ENCODE measurements at places on chromosomes 3 and 15.
A peak's percentile ranks its signal among the peaks of the same experiment; 100 is the strongest.

DNA sequence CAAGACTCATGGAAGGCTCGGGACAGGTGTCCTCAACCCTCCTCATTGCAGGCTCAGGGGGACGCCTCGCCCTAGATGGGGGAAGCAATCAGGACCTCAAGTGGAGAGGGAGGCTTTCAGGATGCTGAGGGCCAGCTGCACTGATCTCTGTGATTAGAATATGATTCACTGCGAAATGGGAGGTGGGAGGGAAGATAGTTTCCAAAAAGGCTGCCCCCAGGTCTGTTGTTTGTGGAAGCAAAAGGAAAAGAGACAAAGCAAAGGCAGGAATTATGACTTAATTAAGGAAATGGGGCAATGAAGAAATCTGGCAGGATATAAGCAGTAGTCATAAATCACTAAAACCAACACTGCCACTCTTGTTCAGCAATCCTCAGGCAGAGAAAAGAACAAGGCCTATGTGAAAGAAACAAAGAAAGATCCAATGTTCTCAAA lies 85.6 kb upstream of the ABHD17C start:
- DNase-seq, result peak; percentile 23

DNA sequence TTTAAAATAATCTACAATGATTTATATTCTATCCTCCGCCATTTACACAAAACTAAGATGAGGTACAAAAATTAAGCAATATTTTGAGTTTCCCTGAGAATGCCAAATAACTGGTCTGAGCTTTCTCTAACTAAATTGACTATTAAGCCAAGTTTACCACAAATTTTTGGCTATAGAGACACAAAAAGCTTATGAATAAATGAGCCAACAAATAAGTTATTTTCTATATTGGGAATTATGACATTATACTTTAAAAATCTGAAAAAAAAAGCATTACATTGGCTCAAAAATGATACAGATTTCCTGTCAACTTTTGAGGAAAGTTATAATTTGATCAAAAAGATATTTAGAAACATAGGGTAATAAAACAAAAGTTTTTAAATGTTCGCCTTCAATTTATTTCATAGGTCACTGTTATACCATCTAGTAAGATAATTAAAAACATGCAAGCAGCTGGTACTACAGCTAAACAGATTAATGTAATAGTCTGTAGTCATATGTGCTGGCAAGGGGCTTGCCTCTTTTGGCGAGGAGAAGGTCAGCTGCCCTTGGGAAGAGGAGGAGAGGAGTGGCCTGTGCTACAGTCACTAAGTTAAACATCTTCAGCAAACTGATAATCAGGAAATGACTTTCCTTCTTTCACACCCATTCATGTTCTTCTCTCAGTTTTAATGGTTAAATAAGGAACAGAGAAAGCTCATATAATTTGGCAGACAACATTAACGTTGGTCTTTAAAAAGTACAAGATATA lies 318.5 kb downstream of the TBC1D5 start:
- DNase-seq, result peak; percentile 1

GRCh38 chr3:175805825-175806224 lies 946.7 kb downstream of the NAALADL2 start:
- no peak for DNase-seq

DNA sequence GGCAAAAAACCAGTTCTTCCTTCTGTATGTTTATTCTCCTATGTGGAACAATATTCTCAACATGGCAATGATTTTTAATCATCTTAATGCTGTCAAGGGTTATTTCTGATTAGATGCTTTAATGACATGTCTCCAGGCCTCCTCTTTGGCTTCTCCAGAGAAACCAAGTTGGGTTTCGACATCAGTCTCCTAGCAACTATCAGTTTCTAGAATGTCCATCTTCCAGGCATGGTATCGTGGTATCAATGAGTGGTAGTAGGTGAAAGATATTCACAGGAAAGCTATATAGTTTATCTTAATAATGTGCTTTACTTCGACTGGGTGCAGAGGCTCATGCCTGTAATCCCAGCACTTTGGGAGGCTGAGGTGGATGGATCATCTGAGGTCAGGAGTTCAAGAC lies 128.5 kb downstream of the C3orf70 start:
- no peak for DNase-seq

DNA sequence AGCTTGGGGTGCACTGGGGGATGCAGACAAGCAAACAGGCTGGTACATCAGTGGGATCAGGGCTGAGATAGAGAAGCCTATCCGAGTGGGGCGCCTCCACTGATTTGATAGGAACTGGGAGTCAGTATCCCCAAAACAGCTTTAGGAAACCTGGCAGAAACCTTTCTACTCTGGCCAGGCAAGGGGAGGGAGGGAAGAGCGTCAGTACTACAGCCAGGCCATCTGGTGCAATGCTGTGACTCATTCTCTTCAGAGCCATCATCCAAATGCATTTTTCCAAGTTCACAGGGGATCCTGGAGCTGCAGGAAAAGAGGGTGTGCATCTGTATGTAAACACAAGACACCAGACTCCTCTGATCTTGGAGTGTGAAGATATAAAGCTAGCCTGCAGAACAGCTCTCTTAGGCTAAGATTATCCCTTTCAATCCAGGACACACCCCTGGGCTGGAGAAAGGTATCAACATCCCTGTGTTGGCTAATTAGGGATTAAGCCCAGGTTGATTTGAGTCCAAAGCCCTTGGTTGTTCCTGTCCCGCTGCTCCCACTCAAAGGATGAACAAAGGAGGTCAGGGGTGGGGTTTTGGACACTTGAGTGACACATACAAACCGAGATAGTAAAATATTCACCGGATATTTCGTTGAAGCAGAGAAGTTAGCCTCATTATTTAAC lies 9.3 kb downstream of the GALNT15 start:
- DNase-seq, result no peak

DNA sequence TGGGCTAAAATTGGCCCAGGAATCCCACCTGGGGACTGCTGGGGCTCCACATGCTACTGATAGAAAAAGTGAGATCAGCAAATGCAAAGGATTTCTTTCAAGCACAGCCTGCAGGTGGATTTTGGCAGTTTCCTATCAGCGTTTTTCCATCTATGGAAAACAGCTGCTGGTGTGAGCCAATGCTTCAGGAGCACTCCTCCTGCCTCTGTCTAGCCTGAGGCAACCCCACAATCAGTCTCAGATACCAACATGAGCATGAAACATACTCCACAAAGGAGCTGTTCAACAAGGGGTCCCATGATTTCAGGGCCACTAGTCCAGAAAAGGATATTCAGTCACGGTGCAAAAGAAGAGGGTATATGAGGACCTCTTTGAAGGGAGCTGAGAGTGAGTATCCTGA lies 311.5 kb upstream of the THBS1 start:
- no peak for DNase-seq

DNA sequence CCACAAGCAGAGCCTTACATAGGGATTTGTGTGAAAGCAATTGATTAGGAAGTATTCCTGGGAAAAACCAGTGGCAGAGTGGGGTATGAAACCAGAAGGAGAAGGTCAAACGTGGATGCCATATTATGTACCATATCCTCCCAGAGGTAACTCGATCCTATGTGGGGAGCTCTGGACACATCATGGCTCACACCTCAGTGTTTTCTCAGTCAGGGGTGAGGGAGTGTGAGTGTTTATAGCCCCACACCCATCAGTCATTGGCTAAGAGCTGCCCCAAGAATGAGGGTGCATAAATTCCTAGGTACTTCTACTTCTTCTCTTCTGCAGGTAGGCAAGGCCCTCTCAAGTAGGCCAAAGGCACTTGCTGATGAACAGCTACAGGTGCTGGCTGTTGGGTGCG lies 28.2 kb upstream of the PDZRN3 start:
- no peak for DNase-seq

- no peak for DNase-seq
Measured at GRCh38 chr3:184907681-184908649, 96.0 kb downstream of the VPS8 start.

DNA sequence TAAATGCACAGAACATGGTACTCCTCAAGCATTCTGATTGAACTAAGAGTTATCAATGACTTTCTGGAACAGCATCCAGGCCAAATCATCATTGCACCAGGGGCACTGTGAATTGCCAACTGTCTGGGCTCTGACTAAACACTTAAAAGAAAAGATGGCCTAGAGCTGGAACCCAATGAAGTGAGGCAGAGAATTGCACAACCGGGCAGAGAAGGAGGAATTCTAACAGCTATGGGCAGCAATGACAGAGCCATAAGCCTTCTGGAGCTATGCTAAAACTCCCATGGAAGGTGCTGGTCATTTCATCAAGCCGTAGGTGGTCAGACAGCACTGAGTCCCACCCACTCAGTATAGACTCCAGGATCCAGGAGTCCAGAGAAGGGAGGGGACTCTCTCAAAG lies 48.1 kb upstream of the OXTR start:
- no peak for DNase-seq

- DNase-seq, result no peak
Measured at GRCh38 chr15:45132844-45133560, 3.2 kb downstream of the DUOX1 start.

- no peak for DNase-seq
Measured at GRCh38 chr15:57920911-57921310, 144.6 kb downstream of the ALDH1A2 start.

DNA sequence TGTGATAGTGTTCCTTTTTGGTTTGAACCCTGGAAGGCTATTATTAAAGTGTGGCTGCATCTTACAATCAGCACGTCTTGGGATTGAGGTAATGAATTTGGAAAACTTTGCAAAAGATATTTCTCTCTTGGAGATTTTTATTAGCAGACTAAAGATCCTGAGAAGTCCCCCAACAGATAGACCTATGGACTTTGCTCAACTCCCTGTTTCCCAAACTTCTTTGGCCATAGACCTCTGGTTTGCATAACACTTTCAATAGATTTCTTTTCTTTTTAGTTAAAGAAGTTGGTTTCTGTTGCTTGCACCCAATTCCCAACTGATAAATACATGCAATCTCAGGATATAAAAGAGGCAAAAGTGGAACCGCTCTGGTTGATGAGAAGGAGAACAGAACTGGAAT lies 465.8 kb upstream of the PROK2 start:
- no peak for DNase-seq

DNA sequence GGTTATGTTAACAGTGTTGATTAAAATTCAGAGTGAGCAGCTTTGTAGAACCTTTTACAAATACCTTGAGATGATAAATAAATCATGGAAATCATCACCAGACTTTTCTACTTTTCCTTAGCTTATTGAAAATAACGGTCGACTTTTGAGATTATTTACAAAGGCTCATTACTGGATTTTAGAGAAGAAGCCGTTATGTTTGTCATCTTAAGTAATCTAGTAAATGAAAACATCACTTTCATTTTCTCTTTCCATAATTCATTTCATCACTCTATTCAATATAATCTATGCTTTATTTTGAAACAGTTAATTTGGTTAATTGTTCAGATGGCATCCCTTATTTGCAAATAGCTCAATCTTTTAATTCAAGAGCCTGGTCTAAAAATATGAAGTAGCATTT lies 3.6 kb downstream of the PLCL2 start:
- DNase-seq, result no peak

GRCh38 chr3:151283387-151283786 lies 5.0 kb upstream of the P2RY14 start:
- DNase-seq, result no peak

DNA sequence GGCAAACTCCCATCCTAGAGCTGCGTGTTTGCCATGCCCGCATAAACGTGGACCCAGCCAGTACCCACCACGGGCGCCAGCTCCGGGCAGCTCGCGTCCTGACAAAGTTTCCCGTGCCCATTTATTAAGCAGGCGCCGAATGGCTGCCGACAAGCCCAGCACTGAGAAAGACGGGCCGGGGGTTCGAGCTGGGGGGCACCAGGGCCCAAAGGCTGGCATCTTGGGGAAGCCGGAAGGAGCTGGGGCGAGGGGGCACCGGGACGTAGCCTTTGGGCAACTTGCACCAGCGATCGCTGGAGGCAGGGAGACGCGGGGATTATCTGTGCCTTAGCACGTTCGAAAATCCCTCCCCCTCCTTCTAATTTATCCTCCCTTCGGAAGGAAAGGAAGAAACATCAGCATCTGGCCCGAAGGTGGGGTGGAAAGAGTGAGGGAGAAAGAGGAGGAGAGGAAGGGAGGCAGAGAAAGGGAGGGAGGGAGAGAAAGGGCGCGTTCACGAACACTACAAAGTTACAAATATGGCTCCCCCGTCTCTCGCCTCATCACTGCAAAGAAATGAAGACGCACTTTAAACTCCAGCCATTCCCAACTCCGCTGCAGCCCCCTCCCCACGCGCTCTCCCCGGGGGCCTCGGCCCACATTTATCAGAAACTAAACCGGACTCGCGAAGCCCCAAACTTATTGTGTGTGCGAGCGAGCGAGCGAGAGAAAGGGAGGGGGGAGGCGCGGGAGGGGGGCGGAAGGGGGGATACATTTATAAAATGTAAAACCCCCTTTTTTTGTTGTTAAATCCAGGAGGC lies 1.0 kb downstream of the ANP32A start:
- peak; percentile 47 for DNase-seq

DNA sequence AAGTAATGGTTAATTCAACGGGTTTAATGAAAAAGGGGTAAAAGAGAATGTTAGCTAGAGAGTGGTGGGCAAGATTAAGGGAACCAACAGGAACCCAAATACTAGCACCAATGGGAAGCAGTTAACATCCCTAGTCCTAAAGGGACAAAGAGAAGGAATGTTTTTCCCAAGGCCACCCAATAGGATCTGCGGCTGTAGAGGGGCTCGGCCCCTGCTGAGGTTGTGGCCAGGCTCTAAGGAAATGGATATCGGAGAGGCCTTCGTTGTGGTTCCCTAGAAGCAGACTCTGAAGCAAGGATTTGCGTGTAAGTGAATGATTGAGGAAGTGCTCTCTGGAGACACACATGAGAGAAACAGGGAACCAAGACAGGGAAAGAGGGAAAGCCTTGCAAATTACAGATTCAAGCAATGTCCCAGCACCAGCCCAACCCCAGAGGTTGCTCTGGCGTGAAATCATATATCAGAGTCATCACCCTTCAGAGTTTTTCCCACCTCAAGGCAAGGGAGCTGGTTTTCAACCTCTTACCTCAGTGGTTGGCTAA lies 83.6 kb upstream of the TNIK start:
- DNase-seq, result no peak

DNA sequence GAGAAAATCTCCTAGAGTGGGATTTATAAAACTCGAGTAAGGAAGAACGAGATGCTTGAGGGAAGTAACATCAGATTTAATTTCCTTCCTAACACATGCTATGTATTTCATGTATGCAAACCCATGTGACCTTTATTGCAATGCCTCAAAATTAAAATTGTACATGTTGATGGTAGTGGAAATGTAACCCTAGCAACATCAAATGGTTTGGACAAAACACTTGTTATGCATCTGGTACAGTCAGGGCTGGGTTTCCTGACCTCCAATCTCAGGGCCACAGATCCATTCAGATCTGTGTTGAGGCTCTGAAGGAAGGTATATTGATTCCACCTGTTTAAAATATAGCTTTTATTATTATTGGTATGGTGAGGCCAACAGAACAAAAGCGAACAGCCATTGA lies 246.0 kb downstream of the WNT5A start:
- DNase-seq, result no peak
